Ovary (tissue), 10 donors: ENCODE measurements at places on chromosomes 13 and 19. TPM values are rescaled to one million over a fixed set of nuclear protein-coding genes. Genes with fewer than 3 reads are reported as not detected.

DNA sequence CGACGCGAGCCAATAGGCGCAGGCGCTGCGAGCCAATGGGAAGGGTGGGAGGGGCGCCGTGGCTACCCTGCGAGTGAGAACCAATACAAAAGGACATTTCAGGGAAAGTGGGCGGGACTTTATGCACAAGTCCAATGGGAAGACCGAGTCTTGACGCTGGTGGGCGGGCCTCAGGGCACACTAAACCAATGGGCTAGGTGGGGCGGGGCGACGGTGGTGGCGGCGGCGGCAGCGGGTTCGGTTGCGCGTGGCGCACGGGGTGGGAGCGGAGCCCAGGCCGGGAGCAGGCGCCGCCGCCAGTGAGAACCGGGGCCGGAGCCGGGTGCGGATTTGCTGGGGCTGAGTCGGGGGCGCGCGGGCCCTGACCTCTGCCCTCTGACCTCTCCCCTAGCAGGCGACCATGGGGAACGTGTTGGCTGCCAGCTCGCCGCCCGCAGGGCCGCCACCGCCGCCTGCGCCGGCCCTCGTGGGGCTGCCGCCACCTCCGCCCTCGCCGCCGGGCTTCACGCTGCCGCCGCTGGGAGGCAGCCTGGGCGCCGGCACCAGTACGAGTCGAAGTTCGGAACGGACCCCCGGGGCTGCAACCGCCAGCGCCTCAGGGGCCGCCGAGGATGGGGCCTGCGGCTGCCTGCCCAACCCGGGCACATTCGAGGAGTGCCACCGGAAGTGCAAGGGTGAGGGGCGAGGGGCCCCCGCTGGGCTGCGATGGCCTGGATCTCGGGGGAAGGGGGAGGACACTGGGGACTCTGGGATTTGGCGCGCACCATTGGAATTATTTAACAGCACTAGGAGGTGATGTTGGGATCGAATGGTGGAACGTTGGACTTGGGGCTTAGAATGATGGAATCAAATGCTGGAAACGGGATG is at the start of gene TOMM40:
TOMM40 (plus strand) TSS at position 239 of the 867 bp plus-strand sequence; CDS start at position 401, 162 bp downstream.
- peak; percentile 100 for DNase-seq

DNA sequence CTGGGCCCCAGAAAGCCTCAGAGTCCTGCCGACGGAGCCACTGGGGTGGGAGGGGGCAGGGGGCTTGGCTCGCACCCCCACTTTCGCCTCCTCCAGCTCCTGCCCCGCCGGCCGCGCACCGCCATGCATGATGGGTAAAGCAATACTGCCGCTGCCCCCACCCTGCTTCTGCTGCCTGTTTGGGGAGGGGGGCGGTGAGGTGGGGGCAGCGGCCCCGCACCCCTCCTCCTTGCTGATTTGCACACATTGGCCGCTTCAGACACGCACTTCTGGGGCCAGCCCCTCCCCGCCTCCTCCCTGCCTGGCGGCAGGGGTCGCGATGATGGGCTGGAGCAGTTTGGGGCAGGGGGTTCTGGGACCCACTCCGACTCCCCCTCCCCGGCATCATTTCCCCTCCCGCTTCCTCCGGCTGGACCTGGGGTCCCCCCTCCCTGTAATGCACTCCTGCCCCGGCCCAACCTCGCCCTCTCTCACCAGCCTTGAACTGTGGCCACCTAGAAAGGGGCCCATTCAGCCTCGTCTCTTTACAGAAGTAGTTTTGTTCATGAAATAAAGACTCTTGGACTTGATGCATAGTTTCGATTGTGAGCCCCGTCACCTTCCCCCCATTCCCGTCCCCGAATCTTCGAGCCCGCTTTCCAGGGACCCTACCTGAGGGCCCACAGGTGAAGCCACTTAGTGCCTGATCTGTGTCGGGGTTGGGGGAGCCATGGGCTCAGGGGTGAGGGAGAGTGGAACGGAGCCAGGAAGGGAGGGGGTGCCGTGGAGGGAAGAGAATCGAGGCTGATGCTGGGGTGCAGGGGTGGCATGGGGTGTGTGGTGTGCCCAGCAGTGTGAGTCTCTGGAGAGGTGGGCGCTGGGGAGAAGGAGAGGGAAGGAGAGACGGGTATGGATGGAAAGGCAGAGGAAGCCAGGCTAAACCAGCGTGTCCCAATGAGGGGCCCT is 1.4 kb upstream of the HPN start:
- DNase-seq: peak; percentile 52

- DNase-seq: no peak
Observed at GRCh38 chr13:34151885-34152284, 333.9 kb downstream of the RFC3 start.

DNA sequence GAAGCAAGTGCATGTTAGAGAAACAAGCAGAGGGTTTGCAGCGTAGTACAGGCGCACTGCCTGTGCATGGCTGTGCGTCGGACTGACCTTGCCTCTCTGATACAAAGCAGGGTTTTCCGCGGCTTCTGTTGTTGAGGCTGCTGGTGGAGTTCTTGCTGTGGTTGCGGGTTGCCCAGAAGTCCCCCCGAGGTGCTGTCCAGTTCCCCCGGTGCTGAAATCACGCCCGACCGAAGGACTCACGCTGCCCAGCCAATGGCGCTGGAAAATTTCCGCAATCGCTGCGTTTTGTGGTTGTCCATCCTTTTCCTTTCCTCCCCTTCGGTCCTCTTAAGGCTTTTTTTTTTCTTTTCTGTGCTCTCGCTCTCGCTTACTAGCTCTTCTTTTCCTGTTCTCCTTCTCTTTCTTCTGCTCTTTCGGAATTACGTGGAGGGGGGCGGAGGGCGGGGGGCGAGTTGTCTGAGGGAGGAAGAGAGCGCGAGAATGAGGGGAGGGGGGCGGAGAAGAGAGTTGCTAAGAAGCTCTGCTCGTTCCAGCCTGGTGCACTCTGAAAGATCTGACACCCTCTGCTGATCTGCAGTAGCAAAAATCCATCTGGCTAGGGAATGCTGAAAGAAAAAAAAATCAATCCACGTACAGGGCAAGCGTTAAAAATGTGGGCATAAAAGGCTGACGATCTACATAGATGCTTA is at the start of gene SLITRK1:
SLITRK1 (minus strand) TSS at position 558 of the 689 bp plus-strand sequence. CDS start 967 bp downstream, outside the sequence.
- DNase-seq: peak; percentile 21

GRCh38 chr13:111486801-111487200 is 166.4 kb downstream of the TEX29 start:
- no peak for DNase-seq

DNA sequence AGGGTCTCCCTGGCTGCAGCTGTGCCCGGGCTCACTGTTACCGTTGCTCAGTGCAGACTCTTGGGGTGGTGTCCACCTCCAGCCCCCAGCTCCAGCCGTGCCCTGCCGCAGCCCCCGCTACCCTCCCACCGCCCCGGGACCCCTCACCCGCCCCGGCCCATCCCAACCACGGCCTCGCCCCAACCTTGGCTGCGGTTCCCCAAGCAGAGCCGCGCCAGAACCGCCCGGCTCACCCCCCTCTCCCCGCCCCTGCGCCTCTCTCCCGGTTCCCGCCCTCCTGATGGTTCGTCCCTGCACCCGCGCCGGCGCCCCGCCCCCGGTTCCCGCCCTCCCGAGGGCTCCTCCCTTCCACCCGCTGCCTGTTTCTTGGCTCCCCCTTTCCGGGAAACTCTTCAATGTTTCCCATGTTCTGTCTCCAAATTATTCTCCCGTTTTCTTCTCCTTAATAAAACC is 40.3 kb downstream of the ANKRD10 start:
- DNase-seq: peak; percentile 93

GRCh38 chr13:34654647-34655046 is 287.4 kb upstream of the NBEA start:
- DNase-seq: no peak

DNA sequence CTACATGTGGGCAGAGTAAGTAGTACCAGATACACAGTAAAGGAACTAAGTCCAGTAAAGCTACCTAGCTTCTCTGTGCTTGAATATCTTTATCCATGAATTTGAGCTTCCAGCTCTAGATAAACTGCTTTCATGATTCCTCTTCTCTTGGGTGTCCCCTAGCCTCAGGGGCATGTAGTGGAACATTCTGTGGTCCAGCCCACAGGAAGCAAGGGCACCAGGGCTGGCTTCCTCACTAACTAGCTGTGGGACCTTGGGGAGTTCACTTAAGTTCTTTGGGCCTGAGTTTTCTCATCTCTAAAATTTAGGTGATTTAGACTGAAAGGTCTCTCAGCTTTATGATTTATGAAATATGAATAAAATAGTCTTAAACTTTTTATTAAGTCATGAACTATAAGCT is 185.7 kb downstream of the KATNAL1 start:
- no peak for DNase-seq

GRCh38 chr13:72208112-72208645 is 341.2 kb upstream of the DACH1 start:
- no peak for DNase-seq

GRCh38 chr13:21960108-21960507 is 289.2 kb downstream of the FGF9 start:
- DNase-seq: no peak

DNA sequence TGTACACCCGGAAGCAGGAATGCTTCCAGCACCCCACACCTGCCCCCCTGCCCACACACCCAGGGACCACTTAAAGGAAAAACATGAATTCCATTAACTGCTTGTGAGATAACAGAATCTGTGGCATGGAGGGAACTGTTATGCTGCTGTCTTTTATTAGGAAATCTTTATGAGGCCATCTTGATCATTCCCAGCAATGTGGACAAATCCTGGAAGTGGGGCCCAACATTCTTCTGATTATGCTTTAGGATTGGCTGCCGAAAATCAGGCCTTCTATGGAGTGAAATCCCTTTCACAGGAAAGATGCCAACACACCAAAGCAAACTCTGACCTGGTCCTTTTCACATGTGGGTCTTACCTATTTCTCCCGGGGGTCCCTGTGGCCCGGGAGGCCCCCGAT is 114.5 kb downstream of the COL4A1 start:
- no peak for DNase-seq

- no peak for DNase-seq
Observed at GRCh38 chr19:12913851-12914690, 5.0 kb downstream of the SYCE2 start.

DNA sequence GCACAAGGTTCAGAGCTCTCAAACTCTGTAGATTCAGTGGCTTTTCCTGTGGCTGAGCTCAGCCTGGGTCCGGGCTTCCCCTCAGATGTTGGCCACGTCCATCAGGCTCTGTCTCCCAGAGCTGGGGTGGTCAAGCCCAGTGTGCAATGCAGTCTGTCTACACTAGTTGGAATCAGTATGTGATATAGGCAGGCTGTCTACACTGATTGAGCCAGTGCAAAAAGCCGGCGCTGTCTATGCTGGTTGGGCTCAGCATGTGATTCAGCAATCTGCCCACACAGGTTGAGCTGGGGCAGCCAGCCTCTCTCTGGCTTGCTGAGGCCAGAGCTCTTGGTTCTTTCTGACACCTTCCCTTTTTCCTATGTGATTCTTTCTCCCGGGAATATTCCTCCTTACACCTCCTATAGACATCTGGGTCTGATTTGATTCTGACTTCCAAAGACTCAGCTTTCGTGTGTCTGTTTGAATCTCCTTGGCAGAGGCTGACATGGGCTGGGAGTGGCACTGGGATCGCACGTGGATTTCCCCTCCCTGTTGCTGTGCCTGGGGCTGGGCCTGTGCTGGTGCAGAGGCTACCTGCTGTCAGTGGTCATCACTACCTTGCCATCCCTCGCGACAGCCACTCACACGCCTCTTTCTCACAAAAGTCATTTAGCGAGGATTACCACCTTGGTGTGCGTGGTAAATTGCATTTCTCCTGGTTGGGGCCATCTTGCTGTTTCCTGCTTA is 9.3 kb downstream of the CHST8 start:
- DNase-seq: no peak

DNA sequence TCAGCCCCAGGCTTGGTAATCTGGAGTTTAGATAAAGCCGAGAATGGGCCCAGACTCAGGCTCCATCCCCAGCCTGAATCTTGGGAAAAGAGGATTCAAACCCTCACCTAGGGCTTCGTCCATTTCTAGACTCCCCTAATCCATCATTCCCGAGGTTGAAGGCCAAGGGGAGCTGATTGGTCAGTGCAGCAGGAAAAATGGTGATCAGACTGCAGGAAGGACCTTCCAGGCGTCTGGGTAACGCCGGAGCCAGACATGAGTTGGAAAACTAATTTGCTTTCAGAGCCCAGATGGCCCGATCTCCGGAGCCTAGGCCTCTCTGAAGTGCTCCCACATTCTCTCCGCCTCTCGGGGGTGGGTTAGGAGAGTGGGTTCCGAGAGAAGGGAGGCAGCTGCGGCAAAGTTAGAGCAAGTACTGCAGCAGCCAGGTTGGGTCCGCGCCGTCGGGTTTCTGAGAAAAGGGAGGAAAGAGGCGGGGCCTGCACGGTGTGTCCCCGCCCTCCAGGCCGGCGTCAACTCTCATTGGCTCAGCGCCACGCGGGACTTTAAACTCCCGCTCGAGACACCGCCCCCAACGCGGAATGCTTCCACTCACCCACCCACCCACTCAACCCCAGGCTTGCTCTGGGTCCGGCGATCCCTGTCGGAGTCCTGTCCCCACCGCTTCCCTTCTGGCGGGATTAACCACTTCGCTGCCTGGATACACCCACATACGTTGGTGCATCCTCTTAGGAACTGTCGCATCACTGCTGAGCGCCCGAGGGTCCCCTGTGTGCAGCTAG is 788 bp upstream of the RTBDN start:
- peak; percentile 30 for DNase-seq

DNA sequence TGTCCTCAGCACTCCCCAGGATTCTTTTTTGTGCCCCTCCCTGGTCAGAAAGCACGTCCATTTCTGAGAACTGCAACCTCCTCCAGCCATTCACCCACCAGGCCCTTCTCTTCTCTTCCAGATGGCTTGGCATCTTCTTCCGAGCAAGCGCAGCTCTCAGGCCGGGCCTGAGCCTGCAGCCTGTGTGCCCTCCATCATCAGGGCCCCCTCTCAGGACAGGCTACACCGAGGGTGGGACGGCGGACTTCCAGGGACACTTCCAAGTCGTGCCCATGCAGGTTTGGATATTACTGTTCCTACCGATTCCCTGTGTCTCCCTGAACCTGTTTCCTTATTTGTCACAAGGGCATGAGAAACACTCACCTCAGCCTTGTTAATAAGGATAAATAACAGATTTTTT is 28.4 kb downstream of the SOX1 start:
- DNase-seq: no peak

- DNase-seq: no peak
Observed at GRCh38 chr19:12202250-12202649, 39.4 kb downstream of the ZNF136 start.

GRCh38 chr19:2087621-2088100 is 8.5 kb downstream of the MOB3A start:
- DNase-seq: no peak

DNA sequence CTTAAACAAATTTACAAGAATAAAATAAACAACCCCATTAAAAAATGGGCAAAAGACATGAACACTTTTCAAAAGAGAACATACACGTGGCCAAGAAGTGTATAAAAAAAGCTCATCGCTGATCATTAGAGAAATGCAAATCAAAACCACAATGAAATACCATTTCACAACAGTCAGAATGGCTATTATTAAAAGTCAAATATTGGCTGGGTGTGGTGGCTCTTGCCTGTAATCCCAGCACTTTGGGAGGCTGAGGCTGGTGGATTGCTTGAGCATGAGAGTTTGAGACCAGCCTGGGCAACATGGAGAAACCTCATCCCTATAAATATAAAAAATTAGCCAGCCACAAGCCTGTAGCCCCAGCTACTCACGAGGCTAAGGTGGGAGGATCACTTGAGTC is 89.9 kb downstream of the UBL3 start:
- DNase-seq: no peak

- no peak for DNase-seq
Observed at GRCh38 chr19:2976609-2977000, 759 bp upstream of the TLE6 start.

- DNase-seq: no peak
Observed at GRCh38 chr13:45367358-45367757, 26.4 kb upstream of the TPT1 start.

Gene HIF3A
- 57.8 TPM for total RNA-seq

Gene CALR3
- not detected for total RNA-seq

Gene SYCN
- not detected for total RNA-seq

Gene RBM26
- 39.0 TPM for total RNA-seq

Gene TLE6
- 0.41 TPM for total RNA-seq

Gene C3
- 130 TPM for total RNA-seq

Gene KASH5
- total RNA-seq: 0.23 TPM
